Activated CD8-positive, alpha-beta T cell treated with anti-CD3 and anti-CD28 coated beads, Interleukin-2, amount 10 ng/mL, durations not matched to agents 7 days and 5 days (primary cell): ENCODE measurements at places on chromosomes 3 and 15. TPM values are rescaled to one million over a fixed set of nuclear protein-coding genes. Genes with fewer than 3 reads are reported as not detected.
A peak's percentile ranks its signal among the peaks of the same experiment; 100 is the strongest.

Gene SELENOT
- total RNA-seq, result 104 TPM

Gene ANKRD34C
- total RNA-seq, result not detected

Gene EPHA3
- 0.08 TPM for total RNA-seq

Gene GOLGA8Q
- total RNA-seq, result 5.5 TPM

Gene FGD5
- total RNA-seq, result 0.32 TPM

Gene PCSK6
- 0.68 TPM for total RNA-seq

Gene GOLGA6A
- total RNA-seq, result not detected

Gene CSPG5
- 0.37 TPM for total RNA-seq

Gene BCHE
- not detected for total RNA-seq

Gene TRH
- total RNA-seq, result not detected

- no peak for DNase-seq
Observed at GRCh38 chr3:100151024-100151707, 36.9 kb upstream of the FILIP1L start.

DNA sequence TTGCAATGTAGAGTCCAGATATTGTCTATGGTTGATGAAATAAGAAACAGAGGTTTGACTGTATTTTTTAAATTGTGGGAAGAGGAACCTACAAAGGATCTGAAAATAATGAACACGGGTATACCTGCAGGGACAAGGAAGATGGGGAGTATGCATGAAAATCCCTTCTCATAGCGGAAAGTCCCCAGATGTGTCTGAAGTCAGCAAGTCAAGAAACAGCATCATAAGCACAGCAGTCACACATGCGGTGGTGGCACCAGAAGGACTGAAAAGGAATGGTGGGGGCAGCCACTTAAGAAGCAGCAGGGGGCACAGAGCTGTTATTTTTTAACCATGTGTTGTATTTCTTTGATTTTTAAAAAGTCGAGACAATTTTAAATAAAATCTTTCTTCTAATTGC is 4.7 kb downstream of the MRPS11 start:
- DNase-seq, result no peak

DNA sequence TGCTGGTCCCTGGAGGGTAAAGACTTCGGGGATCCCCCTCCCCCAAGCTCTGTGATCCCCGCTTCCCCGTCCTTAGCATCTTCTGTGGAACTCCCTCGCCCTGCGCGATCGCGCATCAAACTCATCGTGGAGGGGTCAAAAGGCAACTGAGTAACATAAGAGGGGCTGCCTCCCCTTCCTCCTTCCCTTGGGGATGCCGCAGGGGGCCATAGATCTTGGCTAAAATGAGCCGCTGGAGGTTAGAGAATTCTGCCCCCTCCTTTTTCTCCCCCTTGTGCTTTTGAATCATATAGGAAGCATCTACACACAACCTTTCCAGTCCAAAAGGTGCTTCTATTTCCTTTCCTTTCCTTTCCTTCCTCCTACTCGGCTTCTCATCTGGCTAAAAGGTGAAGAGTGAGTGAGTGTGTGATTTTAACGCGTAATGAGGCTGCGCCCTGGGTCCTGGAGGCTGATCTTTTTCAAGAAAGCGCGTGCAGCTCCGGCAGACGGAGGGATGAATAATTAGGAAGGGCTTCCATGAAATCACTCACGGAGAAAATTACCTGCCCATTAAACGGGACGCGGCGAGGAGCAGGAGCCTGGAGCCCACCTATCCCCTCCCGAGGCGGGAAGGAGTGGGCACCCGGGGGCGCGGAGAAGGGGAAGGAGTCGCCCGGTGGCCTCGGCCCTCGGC is 831 bp upstream of the ROBO2 start:
- no peak for DNase-seq

GRCh38 chr3:52095990-52096775 is 39.8 kb upstream of the DUSP7 start:
- DNase-seq, result no peak

DNA sequence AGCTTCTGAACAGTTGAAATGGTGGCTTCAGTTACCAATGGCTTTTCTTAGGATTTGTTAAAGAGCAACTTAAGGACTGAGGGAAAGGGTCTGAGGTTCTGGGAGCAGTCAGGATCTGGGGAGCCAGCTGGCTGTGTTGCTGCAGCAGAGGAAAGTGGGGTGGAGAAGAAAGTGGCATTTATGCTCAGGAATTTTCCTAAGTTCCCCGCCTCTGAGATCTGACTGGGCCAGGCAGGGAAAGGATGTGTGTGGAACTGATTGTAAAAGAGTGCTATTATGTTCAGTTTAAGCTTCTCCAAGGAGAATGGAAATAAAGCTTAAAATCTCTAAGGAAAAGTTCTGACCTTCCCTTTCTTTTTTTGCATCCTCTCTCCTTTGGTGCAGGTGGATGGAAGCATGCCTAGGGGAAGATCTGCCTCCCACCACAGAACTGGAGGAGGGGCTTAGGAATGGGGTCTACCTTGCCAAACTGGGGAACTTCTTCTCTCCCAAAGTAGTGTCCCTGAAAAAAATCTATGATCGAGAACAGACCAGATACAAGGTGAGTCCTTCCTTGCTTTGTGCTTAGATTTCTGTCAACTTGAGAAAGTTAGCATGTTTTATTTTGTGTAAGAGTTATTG is 37.8 kb downstream of the IQGAP1 start:
- DNase-seq, result no peak

DNA sequence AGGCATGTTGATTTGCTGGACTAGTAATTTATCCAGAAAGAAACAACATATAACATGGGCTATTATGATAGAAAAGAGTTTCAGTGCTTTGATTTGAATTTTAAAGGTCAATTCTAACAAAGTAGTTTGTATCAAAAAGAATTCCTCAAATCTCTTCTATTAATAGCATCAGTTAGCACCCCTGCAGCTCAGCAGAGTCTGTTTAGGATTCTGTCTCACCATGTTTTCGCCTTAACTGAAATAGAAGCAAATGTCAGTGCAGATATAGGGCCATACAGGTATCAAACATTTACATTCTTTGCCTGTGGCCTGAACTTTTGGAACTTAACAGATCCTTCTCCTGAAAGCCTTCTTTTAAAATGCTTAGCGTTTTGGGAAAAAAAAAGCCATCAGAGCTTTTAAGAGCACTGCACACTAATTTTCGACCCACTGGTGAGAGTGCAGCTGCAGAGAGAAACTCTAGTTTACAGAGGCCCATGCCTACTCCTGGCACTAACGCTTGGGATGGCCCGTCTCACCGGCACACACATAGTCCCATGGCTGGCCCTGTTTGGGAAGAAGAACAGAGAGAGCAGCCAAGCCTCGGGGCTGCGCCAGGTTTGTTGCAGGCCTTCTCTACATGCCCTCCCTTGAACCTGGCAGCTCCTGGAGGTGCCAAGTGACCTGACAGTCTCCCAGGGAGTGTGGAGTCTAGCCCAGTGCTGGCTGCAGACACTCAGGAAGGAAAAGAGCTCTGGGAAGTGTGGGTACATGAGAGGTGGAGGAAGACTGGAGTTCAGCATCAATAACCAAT is 9.9 kb upstream of the PAQR9 start:
- DNase-seq, result no peak

DNA sequence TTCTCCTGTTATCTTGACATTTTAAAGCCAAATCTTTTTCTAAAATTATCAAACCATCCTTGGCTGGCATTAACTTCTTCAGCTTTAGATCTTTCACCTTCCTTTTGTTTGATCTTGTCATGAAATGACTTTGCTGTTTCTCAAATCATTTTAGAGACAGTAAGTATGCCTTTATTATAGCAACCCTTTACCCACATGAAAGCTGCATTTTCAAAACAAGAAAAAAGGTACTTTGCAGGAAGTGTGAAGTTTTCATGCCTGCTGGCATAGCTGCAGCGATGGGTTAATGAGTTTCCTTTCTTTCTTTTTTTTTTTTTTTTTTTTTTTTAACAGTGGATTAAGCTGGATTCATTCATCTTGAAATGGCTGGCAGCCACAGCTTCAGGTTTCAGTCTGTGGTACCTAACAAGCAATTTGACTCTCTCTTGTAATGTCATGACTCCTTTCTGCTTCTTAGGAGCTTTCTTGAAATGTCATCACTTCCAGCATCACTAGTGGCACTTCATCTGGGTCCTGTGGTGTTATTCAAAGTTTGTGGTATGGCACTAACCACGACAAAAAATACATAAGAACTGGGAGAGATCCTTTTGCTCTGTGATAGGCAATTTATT is 18.8 kb downstream of the SLC25A26 start:
- DNase-seq, result no peak

GRCh38 chr3:149812165-149812605 is 830 bp upstream of the RNF13 start:
- no peak for DNase-seq

GRCh38 chr15:20280933-20281463 is 260.6 kb downstream of the GOLGA6L6 start:
- no peak for DNase-seq

DNA sequence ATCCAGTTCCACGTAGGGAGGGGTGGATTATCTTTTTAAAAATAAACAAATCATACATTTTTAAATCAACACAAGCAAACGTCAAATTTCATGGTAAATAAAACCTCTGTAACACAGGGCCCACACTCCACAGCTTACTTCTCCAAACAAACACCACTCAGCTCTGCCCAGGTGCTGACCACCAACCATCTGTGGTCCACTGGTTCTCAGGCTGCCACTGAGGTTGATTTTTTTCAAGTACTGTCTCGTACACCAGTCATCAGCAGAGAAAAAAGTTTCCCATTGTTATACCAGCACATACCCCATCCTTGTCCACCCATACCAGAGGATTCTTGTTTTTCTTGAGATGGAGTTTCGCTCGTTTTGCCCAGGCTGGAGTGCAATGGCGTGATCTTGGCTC is 32.4 kb downstream of the CHSY1 start:
- no peak for DNase-seq

GRCh38 chr15:40274350-40275274 is 8.3 kb downstream of the ANKRD63 start:
- peak; percentile 91 for DNase-seq

GRCh38 chr15:100383302-100384107 is 41.7 kb upstream of the ADAMTS17 start:
- no peak for DNase-seq

DNA sequence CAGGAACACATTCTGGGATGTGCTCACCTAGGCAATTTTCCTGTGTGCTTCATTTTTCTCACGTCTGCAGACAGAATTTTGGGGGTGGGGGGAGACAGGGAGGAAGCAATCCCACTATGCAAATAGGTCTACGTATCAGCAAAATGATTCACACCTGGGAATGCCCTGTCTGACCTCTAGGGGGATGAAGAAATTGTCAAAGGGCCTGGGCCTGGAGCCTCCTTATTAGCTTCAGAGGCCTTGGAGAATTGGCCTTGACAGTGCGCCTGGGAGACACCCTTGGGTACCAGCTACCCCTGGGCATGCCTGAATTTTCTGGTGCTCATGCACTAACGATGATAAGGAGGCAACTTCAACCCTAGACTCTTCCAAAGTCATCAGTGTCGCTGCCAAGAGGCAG is 207.5 kb downstream of the CADPS start:
- no peak for DNase-seq

DNA sequence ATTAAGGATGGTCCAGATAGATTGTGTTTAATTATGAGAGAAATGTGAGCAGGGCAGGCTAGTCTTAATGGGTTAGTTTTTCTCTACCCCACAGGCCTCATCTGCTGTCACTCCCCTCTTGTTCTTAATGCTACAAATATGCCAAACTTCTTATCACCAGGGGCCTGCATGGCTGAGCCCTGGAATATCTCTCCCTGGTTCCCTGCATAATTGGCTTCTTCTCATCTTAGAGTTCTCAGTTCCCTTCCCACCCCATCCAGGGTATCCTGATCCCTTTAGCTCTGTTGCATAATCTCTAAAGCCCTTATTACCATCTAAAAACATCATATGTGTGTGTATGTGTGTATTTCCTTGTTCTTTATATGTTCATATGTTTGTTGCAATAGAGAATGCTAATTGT is 279.6 kb downstream of the LSAMP start:
- no peak for DNase-seq

DNA sequence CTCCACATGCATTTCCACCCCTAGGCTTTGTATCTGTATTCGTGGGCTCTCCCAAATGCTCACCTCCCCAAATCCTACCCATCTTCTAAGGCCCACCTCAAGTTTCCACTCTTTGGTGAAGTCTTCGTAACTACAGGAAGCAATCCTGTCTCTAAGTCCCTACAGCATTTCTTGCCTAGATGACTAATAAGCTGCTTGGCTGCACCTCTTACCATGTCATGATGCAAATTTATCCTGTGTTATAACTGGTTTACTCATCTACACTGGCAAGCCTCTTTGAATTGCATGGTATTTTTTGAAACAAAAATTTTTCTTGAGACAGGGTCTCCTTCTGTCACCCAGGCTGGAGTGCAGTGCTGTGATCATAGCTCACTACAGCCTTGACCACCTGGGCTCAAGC is 73.3 kb downstream of the SETMAR start:
- DNase-seq, result no peak

GRCh38 chr3:175731543-175731942 is 872.4 kb downstream of the NAALADL2 start:
- no peak for DNase-seq

DNA sequence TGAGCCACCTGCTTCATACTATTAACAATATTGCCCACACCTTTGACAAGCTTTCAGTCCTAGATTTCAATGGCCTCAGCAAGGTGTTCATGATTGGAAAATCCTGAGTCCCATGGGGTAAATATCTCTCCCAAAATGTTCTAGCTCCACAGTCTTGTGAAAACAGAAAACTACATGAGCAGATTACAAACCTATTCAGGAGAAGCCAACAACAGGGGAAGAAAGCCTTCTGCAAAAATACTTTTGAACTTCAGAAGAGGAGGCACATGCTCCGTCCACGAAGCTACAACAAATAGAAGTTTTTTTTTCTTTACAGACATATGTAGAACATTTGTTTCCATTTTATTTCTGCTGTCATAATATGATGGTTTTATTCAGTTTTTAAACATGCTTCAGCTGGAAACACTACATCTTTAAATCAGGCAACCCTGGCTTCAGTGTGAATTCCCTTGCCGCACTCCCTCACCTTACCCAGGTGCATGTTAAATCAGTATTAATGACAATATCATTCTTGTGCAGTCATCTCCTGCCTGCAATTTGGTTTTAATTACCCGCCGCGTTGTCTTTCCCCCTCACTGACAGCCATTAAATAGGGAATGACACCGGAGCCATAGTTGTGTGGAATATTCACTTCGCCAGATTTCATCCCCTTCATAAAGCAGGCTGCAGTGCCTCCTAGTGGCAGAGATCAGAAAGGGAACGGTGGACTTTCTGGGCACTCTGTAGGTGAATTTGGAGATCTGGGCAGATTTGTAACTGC is 725.5 kb upstream of the ARRDC4 start:
- peak; percentile 35 for DNase-seq

DNA sequence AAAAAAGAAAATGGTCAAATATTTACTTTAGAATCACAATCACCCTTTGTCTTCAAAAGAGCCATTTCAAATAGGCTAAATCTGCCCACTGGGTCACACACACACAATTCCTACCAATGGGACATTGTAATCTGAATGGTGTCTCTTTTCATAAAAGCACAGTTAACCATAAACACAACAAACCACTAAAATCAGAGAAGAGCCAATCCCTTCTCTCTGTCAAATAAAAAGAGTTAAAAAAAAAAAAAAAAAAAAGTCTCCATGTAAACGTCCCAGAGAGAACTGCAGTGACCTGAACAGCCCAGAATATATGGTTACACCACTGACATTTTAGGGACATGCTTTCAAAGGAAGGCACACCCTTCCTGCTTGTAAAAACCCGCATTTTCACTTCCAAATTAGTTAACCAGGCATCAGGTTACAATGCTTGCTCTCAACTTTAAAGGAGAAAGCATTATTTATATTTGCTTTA is 63.7 kb downstream of the PRICKLE2 start:
- DNase-seq, result no peak
